Fibroblast of lung (primary cell): ENCODE measurements at places on chromosomes 5 and 9. TPM values are rescaled to one million over a fixed set of nuclear protein-coding genes. Genes with fewer than 3 reads are reported as not detected.

OLFML2A gene
- 30.6 and 33.7 TPM in 2 replicates for total RNA-seq

IFNA13 gene
- total RNA-seq, result not detected in 2 replicates

MARCOL gene
- not detected in 2 replicates for total RNA-seq

CTXN3 gene
- total RNA-seq, result not detected in 2 replicates

P4HA2 gene
- 376 and 553 TPM in 2 replicates for total RNA-seq

CBY3 gene
- total RNA-seq, result not detected in 2 replicates

ACTBL2 gene
- total RNA-seq, result under 0.01 TPM in 1 of 2 replicates, not detected in the other

SH3GL2 gene
- total RNA-seq, result under 0.01 and 0.17 TPM in 2 replicates

NCS1 gene
- total RNA-seq, result 37.5 and 52.0 TPM in 2 replicates

ACOT12 gene
- total RNA-seq, result 0.26 and 2.0 TPM in 2 replicates

GRCh38 chr5:156379206-156379605 lies 52.2 kb downstream of the SGCD start:
- H3K36me3 ChIP-seq, result no peaks in the 10 kb centered on the region
- H3K4me1 ChIP-seq, result peaks cover 2% of the 10 kb centered on the region
- no peak overlapping the region for H3K4me3 ChIP-seq
- H3K27me3 ChIP-seq, result no peaks in the 10 kb centered on the region
- DNase-seq, result no peak

DNA sequence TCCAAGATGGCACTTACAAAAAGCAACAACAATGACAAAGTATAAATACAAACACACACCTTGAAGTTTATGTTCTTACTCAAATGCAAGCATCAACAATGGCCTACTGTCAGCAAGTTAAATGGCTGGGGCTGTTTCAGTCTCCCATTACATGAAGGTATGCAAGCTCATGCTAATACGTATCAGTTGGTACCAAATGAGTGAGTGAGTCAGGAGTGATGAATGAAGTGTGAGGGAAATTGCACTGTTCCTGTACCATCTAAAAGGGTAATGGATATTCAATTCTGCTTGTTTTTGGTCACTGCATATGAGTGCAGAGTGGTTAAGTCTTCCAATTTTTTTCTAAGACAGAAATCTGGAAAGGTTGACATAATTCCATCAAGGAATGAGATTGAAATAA lies 964.9 kb downstream of the MAT2B start:
- no peak overlapping the region for H3K27ac ChIP-seq
- DNase-seq, result peak; percentile 10
- no peaks in the 10 kb centered on the region for H3K4me1 ChIP-seq
- H3K27me3 ChIP-seq, result no peaks in the 10 kb centered on the region

DNA sequence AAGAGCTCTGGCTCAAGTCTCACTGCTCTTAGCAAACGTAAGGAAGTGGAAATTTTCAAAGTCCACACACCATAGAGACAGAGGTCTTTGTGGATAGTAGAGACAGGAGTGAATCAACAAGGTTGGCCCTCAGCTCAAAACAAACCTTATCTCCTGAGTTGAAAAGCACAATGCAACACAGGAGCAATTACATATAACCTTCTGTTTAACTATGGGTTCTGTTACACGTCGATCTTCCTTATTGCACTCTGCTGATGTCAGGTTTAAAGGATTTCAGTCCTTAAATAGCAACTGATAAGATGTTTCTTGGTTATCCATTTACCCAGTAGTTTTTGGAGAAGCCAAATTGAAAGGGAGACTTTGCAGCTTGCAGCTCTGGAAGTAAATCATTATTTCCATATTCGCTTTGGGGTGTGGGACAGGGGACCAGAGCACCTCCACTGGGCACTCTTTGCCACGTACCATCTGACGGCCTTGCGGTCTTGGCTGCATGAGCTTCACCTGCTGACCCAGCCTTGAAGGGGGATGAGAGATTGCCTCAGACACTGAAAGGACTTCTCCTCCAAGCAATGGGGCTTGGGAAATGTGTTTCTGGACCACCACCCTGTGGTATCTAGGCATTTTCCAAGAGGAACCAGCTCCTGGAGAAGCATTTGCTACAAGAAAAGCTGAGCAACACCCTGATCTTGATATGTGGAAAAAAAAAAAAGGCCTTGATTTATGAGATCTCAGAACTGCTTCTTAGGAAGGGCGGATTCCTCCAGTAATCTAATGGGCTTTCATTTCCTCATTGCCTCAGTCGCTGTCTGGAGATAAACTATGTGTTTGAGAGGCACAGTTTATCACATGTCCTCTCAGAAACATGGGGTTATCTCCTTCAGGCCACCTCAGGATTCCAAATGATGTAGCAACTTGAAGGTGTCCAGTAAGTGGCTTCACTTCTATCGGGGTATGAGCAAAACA lies 56.2 kb upstream of the ZNF622 start:
- no peaks in the 10 kb centered on the region for H3K36me3 ChIP-seq
- no peak for DNase-seq
- H3K4me1 ChIP-seq, result no peaks in the 10 kb centered on the region
- H3K27me3 ChIP-seq, result peaks cover 6% of the 10 kb centered on the region
- no peak overlapping the region for H3K4me3 ChIP-seq
- H3K27ac ChIP-seq, result no peak overlapping the region

GRCh38 chr5:172841-173251 lies 18.4 kb upstream of the LRRC14B start:
- H3K4me1 ChIP-seq, result peaks cover 14% of the 10 kb centered on the region
- no peak overlapping the region for H3K4me3 ChIP-seq
- H3K27me3 ChIP-seq, result no peaks in the 10 kb centered on the region
- no peak for DNase-seq
- no peaks in the 10 kb centered on the region for H3K36me3 ChIP-seq

DNA sequence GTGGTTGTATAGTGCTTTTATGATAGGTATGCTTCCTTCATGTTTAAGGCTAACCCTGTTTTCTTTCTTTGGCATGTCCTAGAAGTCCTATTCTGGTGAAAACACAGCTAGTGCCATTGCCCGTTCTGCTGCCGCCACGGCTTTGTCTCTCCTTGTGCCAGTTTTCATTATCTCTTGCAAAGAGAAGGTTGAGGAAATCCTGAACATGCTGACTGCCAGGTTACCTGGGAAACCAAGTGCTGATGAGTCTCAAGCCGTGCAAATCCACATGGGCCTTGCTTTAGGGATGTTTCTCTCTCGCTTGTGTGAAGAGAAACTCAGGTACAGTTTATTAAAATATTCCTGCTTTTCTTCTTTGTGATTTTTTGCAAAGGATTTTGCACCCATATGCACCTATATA lies 102.2 kb downstream of the HACD4 start:
- no peaks in the 10 kb centered on the region for H3K27me3 ChIP-seq
- H3K4me1 ChIP-seq, result no peaks in the 10 kb centered on the region
- peaks cover 2% of the 10 kb centered on the region for H3K36me3 ChIP-seq
- H3K27ac ChIP-seq, result no peak overlapping the region
- no peak overlapping the region for H3K4me3 ChIP-seq

- H3K27ac ChIP-seq, result no peak overlapping the region
- no peak overlapping the region for H3K4me3 ChIP-seq
- no peaks in the 10 kb centered on the region for H3K27me3 ChIP-seq
Observed at GRCh38 chr5:71912021-71912420, 192.9 kb downstream of the CARTPT start.

- DNase-seq, result no peak
- H3K27me3 ChIP-seq, result no peaks in the 10 kb centered on the region
- H3K27ac ChIP-seq, result no peak overlapping the region
- H3K36me3 ChIP-seq, result no peaks in the 10 kb centered on the region
Observed at GRCh38 chr5:73950441-73950873, 324.5 kb downstream of the ARHGEF28 start.

- no peak for DNase-seq
- no peaks in the 10 kb centered on the region for H3K4me1 ChIP-seq
- H3K4me3 ChIP-seq, result no peak overlapping the region
Observed at GRCh38 chr5:82820188-82820587, 257.0 kb downstream of the TMEM167A start.

GRCh38 chr9:135581636-135582426 lies 20.3 kb downstream of the PAEP start:
- no peaks in the 10 kb centered on the region for H3K27me3 ChIP-seq
- H3K4me1 ChIP-seq, result no peaks in the 10 kb centered on the region
- no peak overlapping the region for H3K4me3 ChIP-seq
- no peaks in the 10 kb centered on the region for H3K36me3 ChIP-seq
- H3K27ac ChIP-seq, result no peak overlapping the region

GRCh38 chr9:26723486-26723885 lies 169.1 kb downstream of the CAAP1 start:
- no peaks in the 10 kb centered on the region for H3K27me3 ChIP-seq
- H3K36me3 ChIP-seq, result no peaks in the 10 kb centered on the region
- DNase-seq, result peak; percentile 2
- H3K27ac ChIP-seq, result no peak overlapping the region
- no peak overlapping the region for H3K4me3 ChIP-seq

- DNase-seq, result no peak
- no peak overlapping the region for H3K27ac ChIP-seq
- H3K4me3 ChIP-seq, result no peak overlapping the region
- H3K27me3 ChIP-seq, result no peaks in the 10 kb centered on the region
- no peaks in the 10 kb centered on the region for H3K36me3 ChIP-seq
- H3K4me1 ChIP-seq, result peaks cover 2% of the 10 kb centered on the region
Observed at GRCh38 chr5:160054047-160054446, 45.1 kb downstream of the TTC1 start.

DNA sequence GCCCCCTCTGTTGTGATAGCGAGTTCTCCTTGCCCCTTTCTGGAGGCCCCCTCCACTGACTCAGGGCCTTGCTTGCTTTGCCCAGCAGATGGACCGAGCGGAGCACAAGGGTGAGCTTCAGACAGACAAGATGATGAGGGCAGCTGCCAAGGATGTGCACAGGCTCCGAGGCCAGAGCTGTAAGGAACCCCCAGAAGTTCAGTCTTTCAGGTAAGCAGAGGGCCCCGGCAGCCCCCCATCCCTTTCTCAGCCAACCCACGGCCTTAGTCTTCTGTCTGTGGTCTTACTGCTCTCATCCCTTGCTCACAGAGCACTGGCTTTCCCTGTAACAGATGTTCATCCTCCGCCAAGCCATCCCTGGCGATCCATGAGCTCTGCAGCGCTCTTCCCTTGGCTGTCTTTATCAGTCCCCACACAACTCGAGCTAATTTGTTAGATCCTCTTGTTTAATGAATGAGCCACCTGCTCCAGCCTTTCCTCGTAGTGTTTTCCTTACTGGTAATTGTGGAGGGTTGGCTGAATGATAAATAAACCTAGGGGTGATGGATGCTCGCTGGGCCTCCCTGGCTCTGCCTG lies 18.4 kb upstream of the RARS1 start:
- DNase-seq, result no peak
- no peak overlapping the region for H3K4me3 ChIP-seq
- H3K4me1 ChIP-seq, result peaks cover 4% of the 10 kb centered on the region
- no peaks in the 10 kb centered on the region for H3K27me3 ChIP-seq

- H3K27me3 ChIP-seq, result no peaks in the 10 kb centered on the region
- DNase-seq, result no peak
- no peaks in the 10 kb centered on the region for H3K4me1 ChIP-seq
- no peaks in the 10 kb centered on the region for H3K36me3 ChIP-seq
Observed at GRCh38 chr9:20650750-20651299, 28.5 kb upstream of the MLLT3 start.

DNA sequence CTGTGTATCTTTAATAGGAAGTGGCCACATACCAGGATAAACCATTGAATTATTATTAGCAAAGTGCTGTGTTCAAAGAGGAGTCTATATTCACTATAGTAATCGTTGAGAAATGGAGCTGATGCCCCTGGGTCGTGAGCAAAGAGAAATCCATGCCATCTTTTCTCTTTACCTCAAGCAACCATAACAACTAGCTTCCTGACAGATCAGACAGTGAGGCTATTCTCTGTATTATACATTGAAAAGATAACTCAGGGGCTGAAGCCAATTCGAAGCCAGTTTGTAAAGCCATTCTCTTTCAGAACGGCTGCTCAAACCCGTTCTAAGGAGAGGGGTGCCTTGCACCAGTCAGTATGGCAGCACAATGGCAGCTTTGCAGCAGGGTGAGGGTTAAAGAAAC lies 680.6 kb downstream of the SEMA5A start:
- no peak overlapping the region for H3K4me3 ChIP-seq
- H3K27ac ChIP-seq, result no peak overlapping the region
- H3K36me3 ChIP-seq, result no peaks in the 10 kb centered on the region
- DNase-seq, result no peak
- H3K4me1 ChIP-seq, result no peaks in the 10 kb centered on the region
